ENCODE measurements at places on chromosomes 5 and 9. TPM values are rescaled to one million over a fixed set of nuclear protein-coding genes. Genes with fewer than 3 reads are reported as not detected.

DNA sequence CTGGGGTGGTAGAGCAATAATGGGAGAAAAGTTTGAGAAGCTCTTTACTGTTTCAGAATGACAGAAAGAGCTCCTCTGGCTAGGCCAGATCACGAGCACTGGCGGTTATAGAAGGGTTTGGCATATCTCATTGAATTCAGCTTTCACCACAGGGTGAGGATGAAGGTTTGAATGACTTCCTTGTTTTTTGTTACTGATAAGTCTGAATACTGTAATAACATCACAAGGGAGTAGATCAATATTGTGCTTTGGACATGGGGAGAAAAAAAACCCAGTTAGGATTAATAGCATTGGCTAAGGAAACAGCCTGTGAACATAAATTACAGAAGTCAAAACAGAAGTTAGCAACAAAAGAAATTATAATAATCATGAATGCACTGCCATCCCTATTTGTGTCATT, 9.4 kb downstream of the PHAX start:
- DNase-seq: no peak

Gene TIMD4
- not detected for total RNA-seq

- no peak for DNase-seq
Observed at GRCh38 chr5:126656401-126657007, 55.8 kb downstream of the PHAX start.

DNA sequence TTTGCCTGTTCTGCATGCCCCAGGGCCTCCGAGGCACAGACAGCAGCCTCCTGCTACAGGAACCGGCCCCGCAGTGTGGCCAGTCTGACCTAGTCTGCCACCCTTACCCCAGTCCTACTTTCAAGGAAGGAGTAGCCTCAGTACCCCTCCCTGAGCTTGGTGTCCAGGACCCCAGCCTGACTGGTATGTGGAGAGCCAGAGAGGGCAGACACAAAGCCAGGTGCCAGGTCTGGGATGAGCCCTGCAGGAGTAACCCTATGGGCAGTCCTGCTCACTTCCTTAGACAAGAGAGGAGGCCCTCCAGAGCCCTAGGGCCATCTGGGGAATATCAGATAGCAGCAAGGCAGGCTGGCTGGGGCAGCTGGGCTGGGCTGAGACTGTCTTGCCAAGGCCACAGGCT, 67.8 kb downstream of the NRG2 start:
- DNase-seq: no peak

- no peak for DNase-seq
Observed at GRCh38 chr5:95283761-95284571, 928 bp downstream of the MCTP1 start.

Gene UNC5A
- 0.29 TPM for total RNA-seq

Gene UBE2QL1
- total RNA-seq: 0.61 TPM

DNA sequence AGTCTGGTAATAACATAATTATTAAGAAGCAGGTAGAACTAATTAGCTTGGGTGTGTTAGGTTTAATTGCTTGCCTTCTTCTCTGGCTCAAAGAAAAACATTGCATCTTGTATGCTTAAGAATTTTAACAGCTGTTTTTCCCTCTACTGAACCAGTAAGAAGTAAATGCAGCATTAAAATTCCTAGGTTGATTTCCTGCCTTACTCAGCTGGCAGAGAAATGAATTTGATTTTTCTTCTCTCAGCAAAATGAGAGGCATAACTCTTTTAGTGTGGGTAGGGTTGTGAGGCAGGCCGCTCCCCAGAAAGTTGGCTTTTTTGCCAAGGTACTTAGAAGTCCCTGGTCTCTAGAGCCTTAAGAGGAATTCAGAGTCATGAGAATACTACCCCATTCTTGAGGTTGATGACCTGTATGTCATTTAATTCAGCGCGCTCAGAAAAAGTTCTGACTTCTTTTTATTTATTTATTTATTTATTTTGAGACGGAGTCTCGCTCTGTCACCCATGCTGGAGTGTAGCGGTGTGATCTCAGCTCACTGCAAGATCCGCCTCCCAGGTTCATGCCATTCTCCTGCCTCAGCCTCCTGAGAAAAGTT, 302.6 kb downstream of the ARHGEF28 start:
- no peak for DNase-seq

DNA sequence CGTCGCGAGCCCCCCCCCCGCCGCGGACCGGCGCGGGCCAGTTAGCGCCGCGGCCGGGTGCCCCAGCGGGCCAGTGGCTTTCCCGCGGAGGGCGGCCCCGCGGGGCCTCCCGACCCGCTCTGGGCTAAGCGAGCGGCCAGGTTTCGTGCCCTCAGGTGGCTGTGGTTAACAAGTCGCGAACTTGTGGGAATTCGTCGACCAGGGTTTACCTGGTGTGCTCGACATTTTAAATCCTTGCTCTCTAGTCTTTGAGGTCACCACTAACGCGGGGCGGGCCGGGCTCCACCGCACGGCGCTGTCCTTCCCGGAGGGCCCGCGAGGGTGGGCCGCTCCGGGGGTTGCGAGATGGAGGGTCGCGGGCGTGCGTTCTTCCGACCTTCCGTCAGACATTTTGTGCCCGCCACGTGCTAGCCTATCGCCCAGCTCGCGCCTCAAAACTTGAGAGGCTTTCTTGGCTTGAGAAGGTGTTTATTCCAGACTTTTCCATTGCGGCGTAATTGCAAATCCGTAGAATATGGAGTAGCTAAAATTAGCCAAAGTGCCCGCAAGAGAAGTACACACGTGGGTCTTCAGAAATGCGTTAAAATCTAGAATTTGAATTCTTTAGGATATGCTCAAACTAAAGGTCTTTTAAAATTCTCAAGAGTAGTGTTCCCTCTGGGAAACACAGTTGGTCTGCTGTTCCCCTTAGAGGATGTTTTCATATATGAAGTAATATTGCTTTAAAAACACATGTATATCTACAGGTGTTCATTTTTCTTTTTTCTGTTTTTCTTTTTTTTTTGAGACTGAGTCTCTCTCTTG, 2.1 kb downstream of the ANP32B start:
- DNase-seq: no peak

DNA sequence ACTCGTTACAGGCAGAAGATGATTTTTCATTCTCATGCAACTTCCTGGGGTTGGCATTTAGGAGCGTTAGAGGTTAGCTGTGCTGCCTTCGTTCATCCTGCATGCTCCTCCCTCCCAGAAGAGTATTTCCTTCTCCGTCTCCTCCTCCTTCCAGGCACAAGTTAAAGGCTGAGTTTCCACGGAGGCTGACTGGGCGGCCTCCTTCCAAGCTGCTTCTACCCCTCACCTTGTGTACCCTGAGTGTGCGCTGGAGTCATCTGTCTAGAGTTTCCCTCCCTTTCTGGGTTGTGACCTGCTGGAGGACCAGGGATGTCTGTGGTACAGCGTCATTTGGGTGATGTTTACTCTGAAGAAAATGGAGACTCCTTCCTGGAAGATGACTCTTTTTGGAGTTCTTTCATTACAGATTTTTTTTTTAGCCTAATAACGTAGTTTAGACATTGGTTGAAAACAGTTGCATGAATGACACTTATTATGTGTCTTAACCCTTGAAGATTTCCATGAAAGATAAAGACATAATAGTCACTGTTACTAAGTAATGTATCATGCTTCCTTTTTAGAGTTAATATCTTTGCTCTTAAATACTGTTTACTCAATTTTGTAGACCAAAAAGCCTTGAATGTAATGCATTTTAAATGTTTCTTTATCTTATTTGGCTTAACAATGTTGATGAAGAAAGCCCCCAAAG, 146.9 kb downstream of the TENT4A start:
- DNase-seq: no peak

Gene SH3RF2
- total RNA-seq: 1.6 TPM

- DNase-seq: no peak
Observed at GRCh38 chr5:25224316-25224982, 579.7 kb upstream of the CDH10 start.

Measured in mesenteric fat pad (tissue), 1 donor.